ENCODE measurements at places on chromosomes 6 and 20. TPM values are rescaled to one million over a fixed set of nuclear protein-coding genes. Genes with fewer than 3 reads are reported as not detected.

NKAIN2 gene
- not detected for total RNA-seq

HLA-DRB5 gene
- total RNA-seq: not detected

PI16 gene
- total RNA-seq: 0.35 TPM

ISM1 gene
- 0.82 TPM for total RNA-seq

TREM2 gene
- total RNA-seq: not detected

All from pericardium fibroblast (primary cell).